ENCODE measurements at places on chromosomes 2 and 18.

DNA sequence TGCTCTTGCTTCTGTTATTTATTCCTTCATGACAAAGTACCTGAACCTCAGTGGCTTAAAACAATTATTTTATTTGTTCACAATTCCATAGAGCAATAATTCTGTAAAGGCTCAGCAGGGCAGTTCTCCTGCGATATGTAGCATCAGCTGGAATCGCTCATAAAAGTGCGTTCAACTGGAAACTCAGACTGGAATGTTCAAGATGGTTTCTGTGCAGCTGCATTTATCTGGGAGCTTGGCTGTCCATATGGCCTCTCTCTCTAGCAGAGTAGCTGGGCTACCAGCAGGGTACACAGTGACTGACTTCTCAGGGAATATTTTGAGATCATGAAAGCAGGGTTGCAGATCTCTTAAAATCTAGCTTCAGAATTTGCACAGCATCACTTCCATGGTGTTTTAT is 13.5 kb downstream of the CCDC121 start:
- DNase-seq = no peak

DNA sequence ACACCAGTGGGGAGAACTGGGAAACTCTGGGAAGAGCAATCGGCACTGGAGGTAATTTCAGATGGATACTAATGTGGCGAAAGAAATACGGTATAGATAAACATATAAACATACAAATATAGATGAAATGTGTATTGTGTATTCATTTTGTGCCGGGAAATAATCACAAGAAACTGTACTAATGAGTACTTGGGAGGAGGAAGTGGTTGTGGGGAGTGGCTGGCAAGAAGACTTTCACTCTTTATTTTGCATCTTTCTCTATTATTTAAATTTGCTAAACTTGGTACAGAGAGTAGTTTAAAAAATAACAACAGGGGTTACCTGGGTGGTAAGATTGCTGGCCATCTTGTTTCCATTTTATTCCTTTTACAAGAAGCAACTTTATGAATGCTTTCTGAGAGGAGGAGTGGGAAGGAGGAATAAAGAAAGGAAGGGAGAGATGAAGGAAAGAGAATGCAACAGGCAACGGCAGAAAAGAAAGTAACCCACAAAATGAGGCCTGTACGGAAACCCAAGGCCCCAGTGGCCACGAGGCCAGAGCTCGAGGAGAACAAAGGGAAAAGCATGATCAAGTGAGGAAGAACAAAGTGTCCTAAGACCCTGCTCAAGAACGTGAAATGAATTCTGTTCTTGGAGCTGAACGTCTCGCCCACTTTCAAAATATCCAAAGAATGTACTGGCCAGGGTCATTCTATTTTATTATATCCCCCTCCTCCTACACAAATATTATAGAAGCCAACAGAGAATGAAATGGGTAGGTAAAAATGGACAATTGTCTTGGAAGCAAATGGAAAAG is 45.2 kb downstream of the FAM178B start:
- DNase-seq = no peak

- peak; percentile 41 for DNase-seq
Measured at GRCh38 chr2:10497797-10498251, 49.7 kb upstream of the ODC1 start.

DNA sequence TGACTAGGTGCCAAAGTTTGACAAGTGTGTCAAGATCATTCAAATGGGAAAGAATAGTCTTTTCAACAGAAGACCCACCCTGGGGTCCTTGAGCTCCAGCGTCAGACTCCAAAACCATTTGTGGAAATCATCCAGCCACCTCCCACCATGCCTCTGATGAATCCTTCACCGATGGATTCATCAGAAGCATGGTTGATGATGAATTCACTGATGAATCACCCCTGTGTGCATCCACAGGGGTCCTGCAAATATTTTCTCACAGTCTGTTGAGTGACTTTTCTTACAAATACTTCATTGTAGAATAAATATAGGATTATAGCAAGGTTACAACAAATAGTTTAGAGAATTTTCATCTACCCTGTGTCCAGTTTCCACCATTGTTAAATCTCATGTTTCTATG is 4.3 kb downstream of the UGT1A9 start:
- no peak for DNase-seq

DNA sequence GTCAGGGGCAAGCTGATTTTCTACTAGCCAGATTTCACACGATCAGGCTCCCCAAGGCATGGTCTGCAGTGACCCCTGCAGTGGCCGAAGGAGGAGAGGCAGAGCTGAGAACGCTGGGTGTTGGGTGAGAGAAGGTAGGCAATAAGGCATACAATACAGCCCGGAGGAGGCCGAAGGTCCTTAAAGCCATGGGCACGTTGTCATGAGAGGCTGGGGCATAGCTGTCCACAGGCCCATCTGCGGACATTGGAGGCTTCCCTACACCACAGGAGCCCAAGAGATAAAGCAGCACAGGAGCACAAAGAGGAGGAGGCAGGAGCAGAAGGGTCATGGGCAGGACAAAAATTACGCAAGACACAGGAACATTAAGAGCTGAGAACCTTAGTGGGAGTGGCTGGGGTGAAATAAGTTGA is 16.7 kb upstream of the BZW1 start:
- no peak for DNase-seq

GRCh38 chr2:200367155-200367554 is 60.7 kb downstream of the SPATS2L start:
- DNase-seq = no peak

DNA sequence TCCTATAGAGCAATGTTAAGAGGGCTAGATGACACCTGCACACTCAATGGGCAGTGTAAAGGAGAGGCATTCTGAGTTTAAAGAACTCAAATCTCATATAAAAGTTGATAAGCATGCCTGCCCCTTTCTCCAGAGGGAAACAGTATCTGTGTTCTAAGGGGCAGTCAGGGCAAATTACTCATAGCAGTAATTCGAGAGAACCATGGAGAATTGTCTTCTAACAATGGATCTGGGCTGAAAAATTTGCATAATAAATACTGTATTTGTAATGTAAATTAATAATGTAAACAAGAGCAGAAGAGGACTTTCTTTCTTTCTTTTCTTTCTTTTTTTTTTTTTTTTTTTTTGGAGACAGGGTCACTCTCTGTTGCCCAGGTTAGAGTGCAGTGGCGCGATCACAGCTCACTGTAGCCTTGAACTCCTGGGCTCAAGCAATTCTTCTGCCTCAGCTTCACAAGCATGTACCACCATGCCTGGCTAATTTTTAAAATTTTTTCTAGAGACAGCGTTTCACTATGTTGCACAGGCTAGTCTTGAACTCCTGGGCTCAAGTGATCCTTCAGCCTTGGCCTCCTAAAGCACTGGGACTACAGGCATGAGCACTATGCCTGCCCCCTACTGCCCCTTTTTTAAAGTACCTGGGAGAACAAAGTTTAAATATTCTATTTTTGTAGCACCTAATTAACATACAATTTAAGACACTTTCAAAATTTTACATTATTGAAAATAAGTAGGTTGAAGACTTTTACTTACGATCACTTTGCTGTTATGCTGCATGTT is 70.6 kb downstream of the OTX1 start:
- no peak for DNase-seq

DNA sequence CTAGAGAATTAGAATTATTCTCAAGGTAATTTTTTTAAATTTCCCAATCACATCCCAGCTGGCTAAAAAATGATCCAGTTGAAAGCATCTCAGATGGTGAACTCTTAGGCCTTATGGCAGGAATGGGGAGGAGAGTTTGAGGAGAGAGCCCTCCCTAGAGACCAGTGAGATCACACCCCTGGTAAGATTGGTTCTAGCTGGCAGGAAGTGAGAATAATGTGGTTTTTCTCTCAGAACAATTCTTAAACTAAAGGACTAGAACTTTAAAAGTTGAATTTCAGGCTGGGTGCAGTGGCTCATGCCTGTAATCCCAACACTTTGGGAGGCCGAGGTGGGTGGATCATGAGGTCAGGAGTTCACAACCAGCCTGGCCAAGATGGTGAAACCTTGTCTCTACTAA is 120.2 kb downstream of the MYO3B start:
- DNase-seq = no peak
